ENCODE measurements at places on chromosomes 5 and 9.

- no peak for DNase-seq
Measured at GRCh38 chr9:4887556-4887955, 94.8 kb downstream of the RCL1 start.

- DNase-seq = no peak
Measured at GRCh38 chr9:125332527-125332926, 70.9 kb downstream of the GAPVD1 start.

DNA sequence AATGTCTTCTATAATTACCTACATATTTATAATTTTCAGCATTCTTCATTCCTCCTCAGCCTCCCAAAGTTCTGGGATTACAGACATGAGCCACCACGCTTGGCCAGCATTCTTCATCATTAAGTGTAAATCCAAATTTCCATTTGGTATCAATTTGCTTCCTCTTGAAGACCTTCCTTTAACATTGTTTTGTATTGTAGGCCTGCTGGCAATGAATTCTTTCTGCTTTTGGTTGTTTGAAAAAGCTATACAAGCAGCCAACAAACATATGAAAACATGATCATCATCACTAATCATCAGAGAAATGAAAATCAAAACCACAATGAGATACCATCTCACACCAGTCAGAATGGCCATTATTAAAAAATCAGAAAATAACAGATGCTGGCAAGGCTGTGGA, 56.4 kb downstream of the GCNT4 start:
- no peak for DNase-seq

DNA sequence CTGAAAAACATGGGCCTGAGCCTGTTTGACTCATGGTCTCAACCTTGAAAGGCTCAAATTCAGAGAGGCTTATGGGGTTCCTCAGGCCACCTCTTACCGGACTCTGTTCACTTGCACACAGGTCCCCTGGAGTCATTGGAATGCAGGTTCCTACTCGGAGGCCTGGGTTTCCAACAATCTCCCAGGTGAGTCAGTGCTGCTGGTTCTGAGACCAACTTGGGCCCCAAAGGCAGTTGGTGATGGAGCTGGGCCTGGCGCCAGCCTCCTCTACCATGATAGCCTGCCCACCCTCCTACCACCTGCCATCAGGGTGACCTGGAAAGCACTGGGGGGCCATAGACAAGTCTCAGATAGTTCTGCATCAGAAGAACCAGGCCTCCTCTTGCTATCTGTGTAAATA, 188.4 kb downstream of the RGS3 start:
- no peak for DNase-seq

DNA sequence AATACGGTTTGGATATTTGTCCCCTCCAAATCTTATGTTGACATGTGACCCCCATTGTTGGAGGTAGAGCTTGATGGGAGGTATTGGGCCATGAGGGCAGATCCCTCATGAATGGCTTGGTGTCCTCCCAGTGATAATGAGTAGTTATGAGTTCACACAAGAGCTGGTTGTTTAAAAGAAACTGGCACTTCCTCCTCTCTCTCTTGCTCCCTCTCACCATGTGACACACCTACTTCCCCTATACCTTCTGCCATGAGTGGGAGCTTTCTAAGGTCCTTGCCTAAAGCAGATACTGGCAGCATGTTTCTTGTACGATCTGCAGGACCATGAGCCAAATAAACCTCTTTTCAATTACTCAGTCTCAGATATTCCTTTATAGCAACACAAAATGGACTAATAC, 132.0 kb downstream of the PIK3R1 start:
- DNase-seq = no peak

GRCh38 chr9:13013991-13014883, 239.4 kb downstream of the LURAP1L start:
- DNase-seq = no peak

DNA sequence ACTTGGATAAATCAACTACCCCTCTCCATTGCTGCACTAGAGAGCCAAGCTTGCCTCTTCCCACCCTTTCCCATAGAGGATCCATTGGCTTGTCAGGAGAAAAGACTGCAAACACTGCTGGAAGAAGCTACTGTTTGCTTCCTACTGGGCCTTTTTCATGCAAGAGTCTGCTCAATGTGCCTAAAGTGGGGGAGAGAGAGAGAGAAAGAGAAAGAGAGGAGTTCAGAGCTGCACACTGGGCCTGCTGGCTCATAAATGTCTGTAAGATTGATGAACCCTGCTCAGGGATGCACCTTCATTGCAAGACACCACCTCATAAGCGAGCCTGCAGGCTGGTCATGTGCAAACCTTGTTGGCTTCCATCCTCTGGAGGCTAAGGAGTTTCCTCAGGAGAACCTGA, 269.4 kb downstream of the ZNF608 start:
- DNase-seq = no peak

DNA sequence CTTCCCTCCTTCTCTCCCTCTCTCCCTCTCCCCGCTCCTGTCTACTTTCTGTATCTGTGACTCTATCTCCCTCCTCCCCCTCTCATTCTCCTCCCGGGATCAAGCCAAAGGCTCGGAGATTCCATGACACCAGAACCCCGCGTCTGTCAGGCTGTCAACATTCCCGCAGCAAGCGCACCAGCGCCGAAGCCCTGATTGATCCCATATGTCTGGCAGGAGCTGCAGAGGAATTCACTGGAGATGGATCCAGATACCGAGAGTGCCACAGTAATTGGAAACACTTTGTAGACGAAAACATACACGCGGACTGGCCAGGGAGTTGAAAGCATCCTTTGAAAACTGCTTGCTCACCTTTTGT, 300 bp upstream of the SVEP1 start:
- no peak for DNase-seq

DNA sequence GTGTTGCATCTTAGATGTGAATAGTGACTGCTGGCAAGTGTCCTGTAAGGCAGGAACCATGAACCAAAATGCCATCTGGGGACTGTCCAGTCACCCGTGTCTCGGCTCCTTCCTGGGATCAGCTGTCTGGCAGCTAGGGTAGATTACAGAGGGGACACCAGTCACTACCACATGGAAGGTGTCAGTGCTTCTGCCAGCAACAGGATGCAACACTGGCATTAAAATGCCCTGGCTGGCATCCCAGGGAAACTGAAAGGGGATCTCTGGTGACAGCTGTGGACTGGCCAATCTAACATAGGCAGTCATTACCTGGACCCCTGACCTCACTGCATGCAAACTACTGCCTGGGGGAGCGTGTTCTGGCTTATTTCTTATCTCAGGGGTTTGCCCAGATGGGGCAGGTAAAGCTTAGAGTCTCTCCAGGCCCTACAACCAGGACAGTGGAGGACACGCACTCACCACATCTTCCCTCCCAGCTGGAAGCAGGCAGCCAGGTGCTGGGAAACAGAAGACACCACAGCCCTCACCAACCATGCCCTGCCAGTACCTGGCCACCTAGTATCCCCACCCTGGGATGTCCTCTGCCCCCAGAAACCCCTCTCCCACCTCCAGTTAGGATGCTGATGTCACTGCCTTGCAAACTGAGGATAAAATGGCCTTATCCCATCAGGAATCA, 83.8 kb downstream of the SEMA4D start:
- no peak for DNase-seq

DNA sequence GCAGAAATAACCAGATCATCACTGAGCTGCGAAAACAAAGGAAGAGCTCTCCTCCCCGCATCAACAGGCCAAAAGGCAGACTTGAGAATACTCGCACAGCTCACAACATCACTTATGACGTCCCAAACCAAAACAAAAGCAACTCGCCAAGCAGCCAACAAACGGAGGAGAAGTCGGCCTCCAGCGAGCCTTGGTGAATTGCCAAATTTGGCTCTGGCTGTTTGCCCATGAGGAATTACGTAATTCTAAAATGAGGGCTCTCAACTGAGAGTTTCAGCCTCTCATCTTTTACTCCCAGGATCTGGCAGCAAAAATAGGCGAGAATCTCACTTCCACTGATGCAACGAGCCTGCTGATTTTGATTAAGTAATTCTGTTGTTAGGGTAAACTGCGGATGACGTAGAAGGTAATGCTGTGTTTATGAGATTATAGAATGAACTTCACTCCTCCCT, 51.7 kb upstream of the SEMA6A start:
- DNase-seq = no peak

- peak; percentile 7 for DNase-seq
Measured at GRCh38 chr5:75053304-75054133, 1.2 kb upstream of the GCNT4 start.

- no peak for DNase-seq
Measured at GRCh38 chr5:83281658-83282057, 189.9 kb upstream of the VCAN start.

- no peak for DNase-seq
Measured at GRCh38 chr5:56633950-56634349, 181.4 kb upstream of the MAP3K1 start.

GRCh38 chr5:77218263-77218662, 7.8 kb downstream of the PDE8B start:
- no peak for DNase-seq

DNA sequence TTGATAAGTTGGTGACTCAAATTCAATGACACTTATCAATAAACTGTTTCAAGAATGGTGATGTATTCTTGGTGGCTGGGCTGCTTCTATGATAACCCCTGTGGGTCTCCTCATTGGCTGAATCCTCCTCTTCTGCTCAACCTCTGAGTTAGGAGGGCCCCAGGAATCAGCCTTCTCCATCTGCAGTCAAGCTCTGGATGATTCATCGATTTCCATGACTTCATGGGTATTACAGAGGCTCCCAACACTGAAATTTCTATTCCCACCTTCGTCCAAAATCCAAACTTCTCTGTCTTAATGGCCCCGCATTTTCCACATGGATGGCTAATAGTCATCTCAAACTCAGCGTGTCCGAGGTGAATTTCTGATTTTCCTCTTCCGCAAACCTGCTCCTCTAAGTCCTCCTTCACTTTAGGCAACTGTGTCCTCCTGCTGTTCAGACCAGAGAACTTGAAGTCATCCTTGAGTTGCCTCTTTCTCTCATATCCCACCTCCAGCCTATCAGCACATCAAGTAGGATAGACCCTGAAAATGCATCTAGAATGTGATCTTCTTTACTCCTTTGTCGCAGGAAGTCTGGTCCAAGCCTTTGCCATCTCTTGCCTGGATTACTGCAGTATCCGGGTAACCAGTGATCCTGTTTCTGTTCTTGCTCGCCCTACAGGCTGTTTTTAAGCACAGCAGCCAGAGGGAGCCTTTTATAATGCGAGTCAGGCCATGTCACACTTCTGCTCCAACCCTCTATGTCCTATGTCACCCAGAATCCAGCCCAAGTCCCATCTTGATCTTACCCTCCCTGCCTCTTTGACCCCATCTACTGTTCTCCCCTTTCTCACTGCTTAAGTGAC, 41.4 kb upstream of the IL7R start:
- DNase-seq = no peak

DNA sequence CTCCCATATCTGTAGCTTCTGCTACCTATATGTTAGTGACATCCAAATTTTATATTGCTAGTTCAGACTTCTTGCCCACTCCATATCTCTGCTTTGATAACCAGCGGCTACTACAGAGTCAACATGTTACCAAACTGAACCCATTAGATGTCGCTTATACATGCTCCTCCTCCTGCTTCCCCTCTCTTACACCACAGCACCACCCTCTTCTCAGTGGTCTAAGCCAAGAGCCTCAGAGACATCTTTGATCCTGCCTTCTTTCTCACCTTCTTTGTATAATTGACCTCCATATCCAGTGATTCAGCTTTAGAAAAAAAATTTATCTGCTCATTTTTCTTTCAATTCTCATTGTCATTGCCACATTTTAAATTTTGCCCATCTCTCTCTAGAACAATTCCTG, 408.2 kb upstream of the TLE4 start:
- DNase-seq = no peak

- DNase-seq = no peak
Measured at GRCh38 chr9:8284884-8285283, 485.3 kb upstream of the DMAC1 start.

DNA sequence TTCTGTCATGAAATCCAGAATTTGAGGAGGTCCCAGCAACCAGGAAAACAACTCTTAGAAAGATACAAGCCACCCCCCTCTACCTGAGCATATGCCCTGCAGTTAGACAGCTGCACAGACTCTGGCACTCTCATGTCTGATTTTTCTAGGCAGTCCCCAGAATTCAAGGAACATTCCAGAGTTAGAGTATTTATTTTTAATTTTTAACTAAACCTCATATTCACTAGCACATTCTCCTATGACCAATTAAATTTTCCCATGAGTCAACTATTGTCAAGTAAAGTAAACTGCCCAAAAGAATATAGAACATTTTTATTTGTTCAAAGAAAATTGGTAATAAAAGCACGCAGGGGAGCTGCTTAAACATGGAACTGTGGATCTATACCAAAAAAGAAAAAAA, 490.5 kb upstream of the SEMA6A start:
- no peak for DNase-seq

- DNase-seq = no peak
Measured at GRCh38 chr5:124342027-124342471, 404.4 kb downstream of the ZNF608 start.

DNA sequence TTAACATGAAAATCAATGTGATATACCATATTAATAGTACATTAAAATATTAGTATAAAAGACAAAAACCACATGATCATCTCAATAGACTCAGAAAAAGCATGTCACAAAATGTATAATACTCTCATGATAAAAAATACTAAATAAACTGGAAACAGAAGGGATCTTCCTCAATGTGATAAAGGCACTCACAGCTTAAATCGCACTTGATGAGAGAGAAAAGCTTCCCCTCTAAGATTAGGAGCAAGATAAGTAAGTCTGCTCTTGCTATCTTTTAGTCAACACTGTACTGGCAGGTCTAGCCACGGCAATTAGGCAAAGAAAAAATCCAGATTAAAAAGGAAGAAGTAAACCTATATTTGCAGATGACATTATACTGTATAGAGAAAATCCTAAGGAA, 21.8 kb upstream of the MSH3 start:
- no peak for DNase-seq

DNA sequence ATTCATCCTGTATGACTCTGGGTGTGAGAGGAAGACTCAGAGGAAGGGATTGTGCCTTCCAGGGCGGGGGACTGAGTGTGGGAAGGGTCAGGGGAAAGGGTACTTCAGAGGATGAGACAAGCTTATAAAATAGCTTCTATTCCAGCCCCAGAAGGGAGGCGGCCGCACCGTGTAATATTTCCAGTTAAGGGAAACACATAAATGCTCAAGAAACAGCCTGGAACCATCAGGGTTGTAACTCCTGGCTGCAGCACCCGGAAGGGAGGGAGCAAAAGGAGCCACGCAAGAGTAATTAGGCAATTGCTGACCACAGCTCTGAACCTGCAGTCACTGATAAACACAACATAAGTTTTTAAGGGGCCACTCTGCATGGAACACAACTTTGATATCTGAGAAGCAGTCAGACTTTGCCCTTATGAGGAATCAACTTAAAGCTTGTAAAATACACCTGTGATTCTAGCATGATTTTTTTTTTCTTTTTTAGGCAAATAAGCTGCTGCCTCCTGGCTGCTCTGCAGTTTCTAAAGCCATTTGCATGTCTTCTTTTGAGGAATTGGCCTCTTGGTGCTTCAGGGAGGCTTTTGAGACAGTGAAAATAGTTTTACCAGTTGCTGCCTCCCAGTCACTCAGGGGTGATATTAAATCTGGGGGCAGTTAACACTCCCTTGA, 382.7 kb downstream of the ENC1 start:
- no peak for DNase-seq

GRCh38 chr5:135881819-135882218, 13.8 kb downstream of the IL9 start:
- DNase-seq = no peak

- DNase-seq = no peak
Measured at GRCh38 chr5:124956471-124957029, 210.1 kb upstream of the ZNF608 start.

GRCh38 chr5:133238426-133239205, 186.8 kb downstream of the HSPA4 start:
- no peak for DNase-seq

- no peak for DNase-seq
Measured at GRCh38 chr5:145557345-145557744, 277.8 kb downstream of the PRELID2 start.
